ENCODE measurements at places on chromosomes 13 and 19.

DNA sequence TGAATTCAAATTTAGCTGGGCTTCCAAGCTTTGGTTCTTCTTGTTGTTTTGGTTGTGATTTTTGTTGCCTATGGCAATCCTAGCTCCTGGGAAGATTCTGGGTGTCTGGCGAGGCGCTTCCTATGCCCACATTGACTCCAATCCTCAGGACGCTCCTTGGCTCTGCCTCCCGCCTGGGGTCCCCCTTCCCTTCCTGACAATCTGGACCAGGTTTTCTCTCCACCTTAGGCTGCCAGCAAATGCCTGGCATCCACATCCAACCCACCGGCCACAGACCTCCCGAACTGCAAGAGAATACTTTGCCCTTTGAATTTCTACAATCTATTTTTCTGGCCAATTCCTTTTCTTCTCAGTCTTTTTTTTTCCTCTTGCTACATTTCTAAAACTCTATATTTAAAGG is 186.9 kb upstream of the UBL3 start:
- peak; percentile 42 for DNase-seq

- DNase-seq = peak; percentile 53
Measured at GRCh38 chr19:41219924-41220567, 1.0 kb downstream of the AXL start.

- no peak for DNase-seq
Measured at GRCh38 chr19:1061987-1062386, 5.0 kb upstream of the ARHGAP45 start.

- no peak for DNase-seq
Measured at GRCh38 chr19:20367811-20368294, 197.7 kb downstream of the ZNF737 start.

DNA sequence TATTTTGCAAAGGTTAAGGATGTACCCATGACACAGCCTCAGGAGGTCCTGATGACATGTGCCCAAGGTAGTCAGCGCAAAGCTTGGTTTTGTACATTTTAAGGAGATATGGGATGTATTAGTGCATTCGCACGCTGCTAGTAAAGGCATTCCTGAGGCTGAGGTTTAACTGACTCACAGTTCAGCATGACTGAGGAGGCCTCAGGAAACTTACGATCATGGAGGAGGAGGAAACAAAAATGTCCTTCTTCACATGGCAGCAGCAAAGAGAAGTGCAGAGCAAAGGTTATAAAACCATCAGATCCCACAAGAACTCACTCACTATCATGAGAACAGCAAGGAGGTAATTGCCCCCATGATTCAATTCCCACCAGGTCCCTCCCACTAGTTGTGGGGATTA is 1017.4 kb downstream of the EFNB2 start:
- DNase-seq = peak; percentile 64

DNA sequence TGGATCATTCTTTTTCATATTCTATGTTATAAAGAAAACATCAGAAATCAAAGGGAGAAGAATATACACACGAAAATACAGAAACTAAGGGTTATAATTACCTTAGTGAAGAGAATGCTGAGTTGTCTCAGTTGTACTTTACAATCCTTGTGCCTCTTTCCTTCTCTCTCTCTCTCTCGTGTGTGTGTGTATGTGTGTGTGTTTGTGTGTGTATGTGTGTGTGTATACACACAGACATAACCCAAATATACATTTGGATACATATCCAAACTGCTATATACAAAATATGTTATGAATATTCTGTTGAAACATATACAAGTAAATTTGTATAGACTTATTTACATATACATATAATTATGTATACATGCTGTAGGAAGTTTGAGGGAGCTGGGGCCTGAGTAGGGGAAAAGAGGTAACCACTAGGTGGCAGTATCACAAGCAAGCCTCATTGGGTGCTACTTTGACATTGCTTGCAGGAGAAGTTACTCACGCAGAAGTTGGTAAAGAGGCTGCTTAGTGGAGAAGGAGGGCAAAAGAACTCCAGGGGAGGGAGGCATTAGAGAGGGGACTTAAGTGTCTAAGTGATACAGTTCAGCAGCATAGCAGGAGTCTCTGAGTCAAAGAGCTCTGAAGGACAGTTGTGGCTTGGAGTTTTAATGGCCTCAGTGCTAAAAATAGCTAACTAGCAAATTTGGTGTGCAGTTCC is 465.1 kb upstream of the PCDH20 start:
- DNase-seq = peak; percentile 16

DNA sequence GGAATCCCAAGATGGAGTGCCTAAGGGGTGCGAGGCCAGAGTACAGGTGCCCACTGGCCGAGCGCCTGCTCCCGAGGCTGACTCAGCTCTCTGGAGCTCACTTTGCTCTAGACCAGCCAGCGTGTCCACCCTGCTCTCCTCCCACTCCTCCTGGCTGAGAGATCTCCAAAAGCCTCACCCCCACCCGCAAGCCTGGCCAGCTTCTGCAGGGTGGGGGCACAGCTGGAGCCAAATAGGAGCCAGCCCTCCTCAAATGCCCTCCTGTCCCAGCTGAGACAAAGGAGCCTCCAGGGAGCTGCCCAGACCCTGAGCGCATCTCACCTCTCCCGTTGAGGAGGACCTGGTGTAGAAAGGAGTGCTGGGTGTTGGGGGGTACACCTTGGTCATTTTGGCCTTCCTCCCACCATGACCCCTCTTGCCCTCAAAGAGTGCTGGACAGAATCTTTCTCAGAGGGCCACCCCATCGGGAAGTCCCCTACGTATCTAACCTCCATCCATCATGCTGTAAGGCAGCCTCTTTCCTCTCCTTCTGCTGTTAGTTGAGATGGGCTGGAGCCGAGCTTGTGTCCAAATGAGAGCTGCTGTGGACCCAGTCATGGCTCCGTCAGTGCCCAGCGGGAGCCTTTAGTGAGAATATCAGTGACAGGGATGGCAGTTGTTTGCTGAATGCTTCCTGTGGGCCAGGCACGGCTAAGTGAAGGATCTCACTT is 123.9 kb upstream of the VSTM2B start:
- no peak for DNase-seq

DNA sequence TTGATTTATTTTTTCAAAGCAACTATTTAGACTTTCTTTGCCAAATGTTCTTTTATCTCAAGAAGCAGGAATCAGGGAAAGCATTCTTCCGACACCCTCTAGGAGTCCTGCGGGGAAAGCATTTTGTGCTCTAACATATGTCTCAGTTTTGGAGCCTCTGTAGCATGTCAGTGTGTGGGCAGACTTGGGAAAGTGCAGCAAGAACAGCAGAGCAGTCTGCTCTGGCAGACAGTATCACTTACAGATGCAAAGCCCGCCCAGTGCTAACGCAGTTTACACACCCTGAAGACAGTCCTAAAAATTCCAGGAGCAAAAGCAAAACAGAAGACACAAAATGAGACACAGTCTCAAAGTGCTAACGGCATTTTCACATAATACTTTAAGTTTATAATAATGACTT is 393.5 kb downstream of the KLF12 start:
- peak; percentile 21 for DNase-seq

DNA sequence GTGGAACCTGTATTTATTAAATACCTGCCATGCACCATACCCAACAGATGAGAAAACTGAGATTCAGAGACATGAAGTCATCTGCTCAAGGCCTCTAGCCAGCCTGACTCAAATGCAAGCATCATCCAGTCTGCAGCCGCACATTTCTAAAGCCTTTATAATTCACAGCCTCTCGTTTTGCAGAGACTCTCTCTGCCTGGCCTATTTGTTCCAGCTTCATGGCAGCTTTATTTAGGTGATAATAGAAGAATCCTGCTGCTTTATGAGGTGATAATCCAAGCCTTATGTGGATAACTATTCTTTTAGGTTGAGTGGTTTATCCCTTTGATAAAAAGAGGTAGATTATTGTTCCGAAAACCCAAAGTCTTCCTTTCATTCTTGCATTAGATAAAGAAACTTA is 58.4 kb downstream of the OXGR1 start:
- no peak for DNase-seq

DNA sequence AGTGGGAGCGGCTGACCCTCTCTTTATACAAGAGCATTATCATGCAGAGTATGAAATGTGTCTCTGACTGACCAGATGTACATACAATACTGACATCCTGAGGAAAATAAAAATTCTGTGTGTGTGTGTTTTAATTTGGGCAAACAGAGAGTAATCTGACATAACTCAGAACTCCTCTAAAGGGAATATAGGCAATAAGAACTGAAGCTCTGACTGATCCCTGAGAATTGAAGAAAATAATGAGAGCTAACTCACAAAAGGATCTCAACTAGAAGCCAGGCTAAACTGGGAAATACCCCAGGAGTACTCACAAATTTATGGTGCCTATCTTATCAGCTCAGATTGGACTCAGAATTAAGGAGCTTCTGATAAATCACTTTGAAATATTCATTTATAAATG is 539.9 kb downstream of the OLFM4 start:
- no peak for DNase-seq

GRCh38 chr13:33119856-33120543 is 103.8 kb downstream of the KL start:
- DNase-seq = no peak

DNA sequence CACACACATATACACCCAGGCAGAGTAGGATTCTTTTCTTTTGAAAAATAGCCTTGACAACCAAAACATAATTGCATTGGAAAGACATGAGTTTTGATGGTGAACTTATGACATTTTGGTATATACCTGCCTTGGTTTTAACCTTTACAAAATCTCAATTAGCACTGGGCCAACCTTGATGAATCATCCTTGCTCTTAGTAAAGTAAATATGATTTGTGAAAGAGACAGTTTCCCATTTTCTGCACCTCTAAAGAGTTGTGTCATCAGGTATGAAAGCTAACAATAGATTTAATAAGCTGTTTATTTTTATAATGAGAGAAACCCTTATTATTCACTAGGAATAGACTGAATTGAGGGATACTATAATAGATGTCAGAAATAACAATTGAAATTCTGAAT is 15.7 kb upstream of the ENOX1 start:
- DNase-seq = no peak

GRCh38 chr19:2051773-2052704 is 995 bp upstream of the MKNK2 start:
- DNase-seq = no peak

- DNase-seq = no peak
Measured at GRCh38 chr19:4594201-4594600, 34.7 kb upstream of the SEMA6B start.

DNA sequence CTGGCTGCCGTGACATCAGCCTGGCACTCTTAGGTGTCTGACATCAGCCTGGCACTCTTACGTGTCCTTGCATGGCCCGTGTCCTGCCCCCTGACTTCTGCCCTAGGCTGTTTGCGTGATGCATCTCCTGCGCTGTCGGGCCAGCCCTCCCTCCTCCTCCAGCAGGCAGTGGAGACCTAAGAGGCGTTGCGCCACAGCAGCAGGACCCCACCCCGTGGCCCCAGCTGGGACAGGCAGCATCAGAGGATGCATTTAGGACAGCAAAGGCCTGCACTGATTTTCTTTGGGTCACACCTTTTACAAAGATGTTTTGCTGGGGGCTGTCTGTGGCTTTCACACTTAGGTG is 65.3 kb downstream of the GPR12 start:
- no peak for DNase-seq

GRCh38 chr13:89869312-89869711 is 1478.2 kb upstream of the MIR17HG start:
- DNase-seq = no peak

DNA sequence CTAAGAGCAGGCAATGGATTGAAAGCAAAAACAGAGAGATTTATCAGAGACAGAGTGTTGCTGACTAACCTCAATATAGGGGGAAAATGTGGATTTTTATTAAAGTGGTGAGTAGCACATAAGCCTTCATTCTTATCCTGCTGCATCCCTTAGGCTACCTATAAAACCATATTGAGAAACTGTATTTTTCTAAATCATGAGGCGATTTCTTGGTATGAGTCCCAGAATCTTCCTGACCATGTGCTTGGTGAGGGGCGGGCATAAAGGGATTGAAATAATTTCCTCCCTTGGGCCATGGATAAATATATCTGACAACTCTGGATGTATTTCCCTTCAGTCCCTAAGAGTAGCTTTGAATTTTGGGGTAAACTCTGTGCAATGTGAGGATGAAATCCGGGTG is 72.8 kb downstream of the EFNB2 start:
- no peak for DNase-seq

GRCh38 chr19:1911995-1912394 is 6.8 kb downstream of the ADAT3 start:
- DNase-seq = no peak

GRCh38 chr13:110308656-110309359 is 1.7 kb downstream of the COL4A2 start:
- DNase-seq = no peak

- peak; percentile 53 for DNase-seq
Measured at GRCh38 chr13:109152941-109153340, 523.5 kb downstream of the MYO16 start.

- DNase-seq = no peak
Measured at GRCh38 chr19:38812841-38813320, at the start of gene LGALS4. LGALS4 (minus strand) TSS chr19:38812945; CDS start chr19:38812886, 59 bp downstream.

DNA sequence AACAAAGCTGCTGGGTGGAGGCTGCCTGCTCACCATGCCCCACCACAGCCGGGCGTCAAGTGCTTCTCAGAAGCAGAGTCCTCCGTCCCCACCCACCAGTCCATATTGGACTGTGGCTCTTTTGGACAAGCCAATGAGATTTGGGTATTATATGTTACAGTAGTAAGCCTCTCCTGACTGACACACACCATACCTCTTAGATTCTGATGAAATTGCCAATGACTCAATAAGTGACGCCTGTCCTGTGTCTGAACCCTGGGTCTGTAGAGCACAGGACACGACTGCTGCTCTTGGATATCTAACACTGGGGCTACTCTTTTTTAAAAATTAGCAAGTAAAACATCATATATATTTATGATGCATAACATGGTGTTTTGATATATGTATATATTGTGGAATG is 44.8 kb upstream of the UBAC2 start:
- no peak for DNase-seq

Measured in astrocyte of the spinal cord (primary cell).